ENCODE measurements at places on chromosomes 6 and 20. TPM values are rescaled to one million over a fixed set of nuclear protein-coding genes. Genes with fewer than 3 reads are reported as not detected.

GTSF1L gene
- not detected for total RNA-seq

DNA sequence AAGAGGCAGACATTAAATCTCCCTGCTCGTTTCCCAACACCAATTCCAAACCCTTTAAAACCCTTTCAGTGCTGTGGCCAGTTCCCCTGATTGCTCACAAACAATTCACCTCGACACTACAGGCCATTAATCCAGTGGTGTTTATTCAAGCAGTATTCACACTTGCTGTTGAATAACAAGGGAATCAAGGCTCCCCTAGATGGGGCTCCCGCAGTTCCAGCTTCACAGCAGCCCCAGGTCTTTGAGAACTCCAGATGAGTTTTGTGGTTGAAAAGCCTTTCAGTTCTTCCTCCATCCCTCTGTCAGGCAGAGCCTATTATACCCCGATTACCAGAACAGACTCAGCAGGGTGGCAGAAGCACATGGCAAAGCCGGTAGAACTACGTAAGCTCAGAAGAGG lies 36.2 kb downstream of the JAG1 start:
- no peak for DNase-seq

PLCB1 gene
- total RNA-seq = 16.9 TPM

- DNase-seq = no peak
These were observed 134.0 kb downstream of the QRSL1 start for GRCh38 chr6:106763361-106763760.

GRCh38 chr20:17712201-17712600 lies 12.4 kb downstream of the BANF2 start:
- no peak for DNase-seq

- peak; percentile 84 for DNase-seq
These were observed 6.5 kb upstream of the USP45 start for GRCh38 chr6:99521633-99522151.

TMEM200A gene
- total RNA-seq = 24.0 TPM

- no peak for DNase-seq
These were observed 45.5 kb upstream of the CD83 start for GRCh38 chr6:14072084-14072483.

C20orf202 gene
- total RNA-seq = not detected

Data from posterior vena cava (tissue), 2 donors.